Activated CD4-positive, alpha-beta T cell treated with anti-CD3 and anti-CD28 coated beads for 4 hours (primary cell): ENCODE measurements at places on chromosomes 5 and 9.

DNA sequence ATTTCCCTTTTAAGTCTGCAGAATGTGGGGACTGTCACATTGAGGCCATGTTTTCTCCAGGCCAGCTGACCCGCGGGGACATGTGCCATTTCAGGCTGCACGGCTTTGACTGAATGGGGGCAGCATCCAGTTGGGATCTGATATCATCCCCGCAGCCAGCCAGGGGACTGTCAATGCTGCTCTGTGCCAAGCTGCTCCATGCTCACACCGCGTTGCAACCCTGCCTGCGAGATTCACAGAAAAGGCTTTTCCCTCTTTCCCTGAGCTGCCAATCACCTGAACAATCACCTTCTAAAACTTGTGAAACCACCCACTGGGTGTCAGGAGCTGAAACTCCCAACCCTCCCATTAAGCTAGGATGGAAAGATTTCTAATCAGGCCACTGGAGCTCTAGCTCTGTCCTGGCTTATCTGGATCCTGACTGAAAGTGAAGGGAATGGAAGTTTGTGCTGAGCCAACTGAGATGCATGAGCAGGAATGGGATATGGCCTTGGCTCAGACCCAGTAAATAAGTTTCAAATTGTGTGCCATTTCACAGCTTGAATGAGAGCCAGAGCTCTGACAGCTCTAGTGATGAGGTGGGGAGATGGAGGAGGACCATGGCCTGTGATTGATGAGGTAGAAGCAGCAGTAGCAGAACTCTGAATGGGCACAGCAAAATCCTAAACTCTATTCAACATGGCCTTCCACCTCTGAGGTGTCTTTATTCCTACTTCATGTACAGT, 34.5 kb upstream of the ZNF366 start:
- no peak for DNase-seq

DNA sequence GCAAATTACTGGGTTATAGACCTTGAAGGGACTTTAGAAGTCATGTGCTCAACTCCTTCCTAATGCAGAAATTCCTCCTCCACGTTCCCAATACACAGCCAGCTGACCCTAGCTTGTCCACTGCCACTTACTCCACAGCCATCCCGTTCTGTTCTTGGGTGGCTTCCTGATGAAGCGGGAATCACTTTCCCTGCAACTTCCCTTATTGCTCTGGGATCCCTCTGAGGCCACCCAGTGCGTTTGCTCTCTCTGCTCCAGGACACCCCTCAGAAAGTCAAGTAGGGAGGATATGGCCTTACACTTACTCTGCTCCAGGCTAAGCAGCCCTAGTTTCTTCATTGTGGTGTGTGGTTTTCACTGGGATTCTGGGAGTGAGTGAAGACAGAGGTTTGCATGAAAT, 55.5 kb downstream of the GALNT12 start:
- DNase-seq, result no peak

- DNase-seq, result no peak
Observed at GRCh38 chr9:110499608-110500007, 79.9 kb downstream of the SVEP1 start.

DNA sequence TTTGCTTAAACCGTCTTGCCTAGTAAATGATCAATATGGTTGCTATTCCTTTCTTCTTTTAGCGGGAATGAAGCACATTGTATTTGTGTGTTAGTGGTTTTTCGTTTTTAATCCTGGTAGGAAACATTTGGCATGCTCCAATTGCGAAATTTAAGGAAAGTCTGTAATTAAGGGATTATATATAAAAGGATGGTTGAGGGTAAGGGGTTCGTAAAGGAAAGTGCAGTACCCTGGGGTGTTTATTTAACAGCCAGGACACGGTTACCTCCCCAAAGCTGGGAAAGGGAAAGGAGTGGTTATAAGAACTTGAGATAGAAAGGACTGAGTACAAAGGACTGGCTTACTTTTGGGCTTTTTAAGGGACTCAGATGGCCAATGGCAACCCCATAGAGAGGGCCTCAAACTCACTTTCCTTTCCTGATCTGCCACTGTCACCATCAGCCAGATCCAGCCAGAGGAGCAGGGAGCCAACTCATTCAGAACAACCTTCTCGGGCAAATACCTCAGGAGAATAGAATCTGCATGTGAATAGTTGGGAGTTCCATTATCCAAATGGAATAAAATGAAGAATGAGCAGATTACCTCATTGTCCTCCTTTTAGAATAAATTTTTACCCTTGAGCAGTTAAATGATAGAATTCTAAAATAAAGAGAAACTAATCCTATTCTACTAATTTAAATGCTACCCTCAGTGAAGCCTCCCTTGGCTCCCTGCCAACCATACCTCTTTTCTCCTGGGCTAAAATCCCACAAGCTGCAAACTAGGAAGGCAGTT, 117.7 kb downstream of the SNCAIP start:
- no peak for DNase-seq

- no peak for DNase-seq
Observed at GRCh38 chr9:131214286-131214856, 61.9 kb downstream of the FAM78A start.

DNA sequence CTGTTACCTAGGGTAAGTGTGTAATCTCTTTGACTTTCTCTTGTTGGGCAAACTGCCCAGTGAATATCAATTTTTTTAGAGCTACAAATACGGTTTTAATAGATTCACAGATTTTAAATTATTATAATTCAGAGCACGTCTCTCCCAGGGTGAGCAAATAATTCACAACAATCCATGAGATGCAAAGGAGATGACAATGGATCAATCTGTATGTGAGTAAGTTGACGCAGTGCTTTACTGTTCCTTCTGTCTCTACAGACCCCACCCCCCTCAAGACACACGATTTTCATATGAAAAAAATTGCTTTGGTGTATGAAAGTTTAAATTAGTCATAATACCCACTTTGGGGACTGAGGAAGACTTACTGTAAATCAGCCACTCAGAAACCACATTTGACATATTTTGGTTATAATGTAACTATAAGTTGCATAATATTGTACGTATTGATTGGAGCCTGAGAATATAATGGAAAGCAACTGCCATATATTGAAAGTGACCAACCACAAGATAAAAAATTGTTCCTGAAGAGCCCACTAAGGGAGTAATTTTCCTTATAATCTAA, 201.7 kb downstream of the BNC2 start:
- DNase-seq, result no peak

DNA sequence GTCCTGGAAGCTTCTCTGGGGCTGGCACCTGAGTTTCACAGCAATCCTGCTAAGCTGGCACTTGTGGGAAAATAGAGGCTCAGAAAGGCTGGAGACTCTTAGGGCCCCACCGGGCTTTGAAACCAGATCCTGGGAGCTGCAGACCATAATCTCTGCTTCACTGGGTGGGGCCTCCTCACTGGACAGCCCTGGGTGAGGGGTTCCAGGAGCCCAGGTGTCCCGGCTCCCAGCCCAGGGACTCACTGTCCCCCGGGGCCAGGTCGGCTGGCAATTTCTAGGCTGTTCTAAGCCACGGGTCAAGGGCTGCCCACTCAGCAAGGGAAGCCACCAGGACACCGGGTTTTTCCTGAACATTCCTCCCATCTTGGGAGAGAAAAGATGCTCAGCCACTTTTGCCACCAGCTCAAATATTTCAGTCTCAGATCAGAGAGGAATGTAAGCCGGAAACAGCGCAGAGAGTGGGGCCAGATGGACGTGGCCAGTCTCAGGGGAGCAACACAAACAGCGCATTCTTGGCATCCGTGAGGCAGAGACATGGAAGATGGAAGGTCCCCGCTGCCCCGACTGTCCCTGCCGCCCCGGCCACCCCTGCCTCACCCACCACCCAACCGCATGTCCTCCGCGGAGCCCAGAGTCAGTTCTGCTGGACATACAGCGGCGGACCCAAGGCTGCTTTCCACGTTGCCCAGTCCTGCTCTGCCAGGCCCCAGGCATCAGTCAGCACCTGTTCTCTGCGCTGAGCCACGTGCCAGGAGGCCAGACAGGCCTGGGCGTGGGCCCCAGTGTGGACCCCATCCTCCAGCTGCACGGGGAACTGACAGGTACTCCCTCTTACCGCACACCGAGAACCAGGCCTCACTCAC, 72.6 kb downstream of the VAV2 start:
- DNase-seq, result no peak
